ENCODE measurements at places on chromosomes 3 and 15.

DNA sequence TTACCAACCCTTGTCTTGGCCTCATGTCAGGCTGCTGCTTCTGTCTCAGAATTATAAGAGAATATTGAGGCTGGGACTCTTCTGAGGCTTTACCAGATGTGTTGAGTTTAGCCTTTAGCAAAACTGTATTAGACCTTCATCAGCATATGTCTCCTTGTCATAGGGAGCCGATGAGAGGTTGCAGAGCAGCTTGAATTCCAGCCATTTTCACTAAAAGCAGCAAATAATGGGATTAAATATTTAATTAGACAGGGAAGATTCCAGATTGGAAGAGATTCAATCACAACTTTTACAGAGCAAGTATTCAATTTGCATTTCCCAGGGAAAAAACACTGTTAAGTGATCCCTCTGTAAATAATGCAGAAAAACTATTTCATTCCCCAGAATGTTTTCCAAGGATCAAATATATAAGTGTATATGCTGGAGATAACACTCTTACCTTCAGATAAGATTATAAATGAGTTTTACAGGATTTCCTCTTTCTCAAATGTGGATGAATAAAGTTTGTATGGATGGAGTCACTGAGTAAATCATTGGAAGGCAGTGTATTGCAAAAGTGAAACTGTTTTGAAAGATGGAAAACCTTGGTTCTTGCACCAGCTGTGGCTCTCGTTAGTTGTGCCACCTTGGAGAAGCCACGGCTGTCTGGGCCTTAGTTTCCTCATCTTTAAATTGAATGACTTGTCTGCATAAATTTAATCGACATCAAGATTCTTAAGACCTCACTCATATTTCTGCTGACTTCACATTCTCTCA, 466.4 kb upstream of the SGO1 start:
- DNase-seq: no peak

DNA sequence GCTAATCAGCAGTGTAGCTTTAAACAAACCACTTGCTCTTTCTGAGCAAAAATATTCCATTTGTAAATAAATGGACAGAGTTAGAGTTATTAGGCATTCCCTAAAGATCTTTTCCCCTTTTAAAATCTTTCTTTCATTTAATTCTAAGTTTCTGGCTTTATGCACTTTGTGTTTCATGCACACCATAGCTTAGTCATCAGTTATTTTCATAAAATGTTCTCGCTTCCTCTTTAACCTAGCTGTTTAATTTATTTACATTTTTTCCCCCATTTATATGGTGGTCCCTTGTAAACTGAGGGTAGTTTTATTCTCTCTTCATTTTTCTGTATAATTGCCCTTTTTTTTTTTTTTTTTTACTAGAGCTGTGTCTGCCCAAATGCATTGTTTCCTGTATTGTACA, 315.0 kb upstream of the LRRFIP2 start:
- DNase-seq: no peak

- DNase-seq: no peak
These were observed 225.4 kb upstream of the UBE2E2 start for GRCh38 chr3:22977650-22978289.

- no peak for DNase-seq
These were observed 549.6 kb upstream of the CCDC54 start for GRCh38 chr3:106827515-106828213.

GRCh38 chr15:73930371-73930770, 4.1 kb downstream of the LOXL1 start:
- DNase-seq: no peak

GRCh38 chr3:98695796-98696195, 67.3 kb upstream of the ST3GAL6 start:
- DNase-seq: peak; percentile 22

Measured in common myeloid progenitor, CD34-positive (primary cell).